ENCODE measurements at places on chromosomes 5 and 9.
A peak's percentile ranks its signal among the peaks of the same experiment; 100 is the strongest.

- no peak for DNase-seq
Measured at GRCh38 chr5:170963521-170963920, 101.7 kb downstream of the RANBP17 start.

GRCh38 chr9:101840694-101841188 is 102.3 kb upstream of the GRIN3A start:
- no peak for DNase-seq

DNA sequence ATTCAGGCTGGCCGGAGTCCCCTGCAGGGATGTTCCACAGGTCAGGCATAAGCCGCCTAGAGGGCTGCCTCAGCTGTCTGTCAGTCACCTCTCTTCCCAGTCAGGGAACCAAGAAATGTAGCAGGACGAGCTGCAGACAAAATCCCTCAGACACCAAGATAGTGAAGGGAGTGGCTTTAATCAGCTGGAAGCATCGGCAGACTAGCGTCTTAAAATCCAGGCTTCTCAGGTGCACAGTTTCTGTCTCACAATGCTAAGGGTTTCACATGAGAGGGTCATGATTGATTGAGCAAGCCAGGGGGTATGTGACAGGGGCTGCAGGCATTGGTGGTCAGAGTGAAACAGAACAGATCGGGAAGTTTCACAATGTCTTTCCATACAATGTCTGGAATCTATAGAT is 247.2 kb downstream of the CDH10 start:
- no peak for DNase-seq

DNA sequence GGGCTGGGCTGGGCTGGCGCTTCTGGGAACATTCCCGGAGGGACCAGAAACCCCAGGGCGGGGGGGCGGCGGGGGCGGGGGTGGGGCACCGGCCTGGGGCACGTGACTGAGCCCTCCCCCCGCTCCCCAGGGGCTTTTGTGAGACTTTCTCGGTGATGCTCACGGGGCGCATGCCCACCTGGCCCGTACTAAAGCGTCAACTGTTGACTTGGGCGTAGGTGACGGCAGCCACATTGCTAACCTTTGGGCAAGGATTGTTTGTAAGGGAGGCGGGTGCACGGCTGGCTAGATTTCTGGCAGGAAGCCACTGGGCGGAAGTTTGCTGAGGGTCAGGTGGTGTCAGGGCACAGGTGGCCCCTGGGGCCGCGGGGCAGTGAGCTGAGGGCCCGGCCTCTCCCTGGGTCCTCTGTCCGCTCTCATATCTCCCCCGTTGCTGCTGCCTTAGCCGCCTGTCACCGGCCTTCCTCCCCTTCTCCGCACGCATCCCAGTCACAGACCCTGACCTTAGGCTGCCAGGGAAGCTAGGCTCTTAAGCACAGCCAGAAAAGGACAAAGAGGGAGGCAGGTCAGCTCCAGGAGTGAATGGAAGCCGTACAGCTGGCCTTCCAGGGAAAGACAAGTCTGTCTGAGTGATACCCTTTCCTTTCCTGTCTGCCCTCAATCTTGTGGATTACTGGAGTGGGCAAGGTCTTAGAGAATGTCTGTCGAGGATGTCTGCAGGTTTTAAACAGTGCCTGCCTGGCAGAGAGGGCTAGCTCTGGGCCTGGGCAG is 812 bp downstream of the CACFD1 start:
- peak; percentile 21 for DNase-seq

DNA sequence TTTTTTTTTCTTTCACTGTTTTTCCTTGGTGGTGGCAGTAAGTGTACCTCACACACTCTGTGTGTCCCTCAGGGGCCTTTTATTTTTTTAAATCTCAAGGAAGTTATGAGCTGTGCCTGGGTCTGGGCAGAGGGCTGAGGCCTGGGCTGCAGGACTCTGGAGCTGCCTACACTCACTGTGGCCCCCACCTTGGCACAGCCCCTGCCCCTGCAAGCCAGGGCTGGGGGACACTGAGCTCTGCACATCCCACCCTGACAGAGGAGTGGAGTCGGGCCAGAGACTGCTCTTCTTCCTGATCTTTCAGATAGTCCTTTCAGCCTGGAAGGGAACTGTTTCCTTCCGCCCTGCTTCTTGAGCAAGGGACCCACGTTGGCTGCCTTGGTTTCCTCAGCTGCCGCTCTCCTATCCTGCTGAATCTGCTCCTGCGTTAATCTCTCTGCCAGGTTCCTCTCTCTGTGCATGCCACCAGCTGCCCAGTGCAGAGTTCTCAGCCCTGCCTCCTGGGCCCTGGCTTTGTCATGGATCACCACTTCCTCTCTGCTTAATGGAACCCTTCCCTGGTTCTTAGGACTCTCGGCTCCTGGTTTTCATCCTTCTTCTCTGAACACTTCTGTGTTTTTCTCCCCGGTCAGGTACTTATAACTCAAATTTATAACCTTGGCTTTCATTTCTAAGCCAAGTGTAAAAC is 502.3 kb downstream of the DIRAS2 start:
- DNase-seq, result no peak

- no peak for DNase-seq
Measured at GRCh38 chr9:16594787-16595186, 275.7 kb downstream of the BNC2 start.

GRCh38 chr5:40381676-40382363 is 297.9 kb upstream of the PTGER4 start:
- DNase-seq, result no peak

DNA sequence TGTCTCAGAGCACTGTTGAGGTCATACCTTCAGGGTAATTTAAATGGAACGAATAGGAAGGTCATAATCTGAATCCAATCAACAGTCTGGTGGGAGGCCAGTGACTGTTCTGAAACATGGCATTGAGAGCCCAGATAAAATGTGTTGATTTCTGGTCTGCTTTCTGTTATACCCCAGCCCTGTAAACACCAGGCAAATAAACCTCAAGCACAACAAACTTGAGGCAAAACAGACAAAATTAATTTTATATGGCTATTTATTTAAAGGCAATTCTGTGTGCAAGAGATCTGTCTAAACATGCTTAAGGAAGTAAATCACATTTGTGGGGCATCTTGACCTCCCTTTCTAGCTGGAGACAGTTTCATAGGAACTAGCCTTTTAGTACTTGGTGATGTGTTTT is 140.9 kb upstream of the SPEF2 start:
- no peak for DNase-seq

DNA sequence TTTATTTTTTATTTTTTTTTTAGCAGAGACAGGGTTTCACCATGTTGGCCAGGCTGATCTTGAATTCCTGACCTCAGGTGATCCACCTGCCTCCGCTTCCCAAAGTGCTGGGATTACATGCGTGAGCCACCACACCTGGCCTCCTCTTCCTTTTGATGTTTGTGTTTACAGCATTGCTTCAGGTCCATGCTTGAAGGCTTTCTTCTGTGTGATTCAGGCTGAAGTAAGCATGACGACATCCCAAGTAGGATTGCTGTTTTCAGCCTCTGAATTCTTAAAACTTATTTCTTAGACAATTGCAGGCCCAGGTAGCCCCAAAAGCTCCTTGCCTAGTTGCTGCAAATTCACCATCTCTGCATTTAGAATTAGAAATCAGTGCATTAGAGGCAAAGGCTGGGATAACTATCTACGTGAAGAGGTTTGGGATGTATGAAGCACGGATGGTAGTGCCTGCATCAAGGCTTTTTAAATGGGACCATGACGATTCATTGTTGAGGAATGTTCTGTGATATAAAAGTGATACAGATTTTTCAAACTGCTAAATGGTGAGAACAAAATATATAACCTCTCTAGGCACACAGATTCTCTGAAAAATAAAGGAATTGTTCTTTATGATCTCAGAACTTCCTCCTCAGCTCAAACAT is 3.0 kb upstream of the ETF1 start:
- DNase-seq, result no peak

- DNase-seq, result no peak
Measured at GRCh38 chr9:108606401-108606800, 249.4 kb downstream of the ACTL7B start.

- DNase-seq, result no peak
Measured at GRCh38 chr5:97918620-97919019, 735.6 kb upstream of the RIOK2 start.

GRCh38 chr9:84947412-84947972 is 278.0 kb downstream of the NTRK2 start:
- DNase-seq, result no peak

DNA sequence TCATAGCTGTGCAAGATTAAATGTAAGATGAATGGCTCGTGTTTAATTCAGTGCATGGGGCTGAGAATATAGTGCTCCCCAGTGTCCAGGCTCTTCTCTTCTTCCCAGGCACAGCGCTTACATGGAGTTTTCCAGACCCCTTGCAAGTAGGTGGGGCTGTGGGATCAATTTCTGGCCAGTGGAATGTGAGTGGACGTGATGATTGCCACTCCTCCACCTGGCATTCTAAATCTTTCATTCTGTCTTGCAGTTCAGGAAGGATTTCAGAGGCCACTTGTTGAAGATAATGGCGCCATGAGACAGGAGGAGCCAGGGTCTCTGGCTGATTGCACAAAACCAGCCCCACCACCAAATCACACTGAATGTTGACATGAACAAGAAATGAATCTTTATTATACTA is 7.2 kb upstream of the PIP5K1B start:
- DNase-seq, result no peak

DNA sequence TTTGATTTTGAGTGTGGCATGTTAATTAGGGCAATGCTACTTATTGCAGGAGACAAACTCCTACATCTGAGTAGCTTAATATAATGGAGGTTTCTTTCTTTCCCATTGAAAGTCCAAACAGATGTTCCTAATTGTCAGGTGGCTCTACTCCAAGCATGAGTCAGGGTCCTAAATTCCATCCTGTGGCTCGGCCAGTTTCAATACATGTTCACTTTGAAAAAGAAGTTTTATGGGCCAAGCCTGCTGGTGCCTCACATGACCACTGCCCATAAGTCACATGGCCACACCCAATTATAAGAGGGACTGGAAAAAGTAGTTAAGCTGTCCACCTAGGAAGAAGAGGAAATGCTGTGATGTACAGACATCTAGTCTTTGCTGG is 170.4 kb downstream of the ARRDC3 start:
- DNase-seq, result no peak

- DNase-seq, result no peak
Measured at GRCh38 chr5:119319401-119319800, 36.4 kb upstream of the TNFAIP8 start.

DNA sequence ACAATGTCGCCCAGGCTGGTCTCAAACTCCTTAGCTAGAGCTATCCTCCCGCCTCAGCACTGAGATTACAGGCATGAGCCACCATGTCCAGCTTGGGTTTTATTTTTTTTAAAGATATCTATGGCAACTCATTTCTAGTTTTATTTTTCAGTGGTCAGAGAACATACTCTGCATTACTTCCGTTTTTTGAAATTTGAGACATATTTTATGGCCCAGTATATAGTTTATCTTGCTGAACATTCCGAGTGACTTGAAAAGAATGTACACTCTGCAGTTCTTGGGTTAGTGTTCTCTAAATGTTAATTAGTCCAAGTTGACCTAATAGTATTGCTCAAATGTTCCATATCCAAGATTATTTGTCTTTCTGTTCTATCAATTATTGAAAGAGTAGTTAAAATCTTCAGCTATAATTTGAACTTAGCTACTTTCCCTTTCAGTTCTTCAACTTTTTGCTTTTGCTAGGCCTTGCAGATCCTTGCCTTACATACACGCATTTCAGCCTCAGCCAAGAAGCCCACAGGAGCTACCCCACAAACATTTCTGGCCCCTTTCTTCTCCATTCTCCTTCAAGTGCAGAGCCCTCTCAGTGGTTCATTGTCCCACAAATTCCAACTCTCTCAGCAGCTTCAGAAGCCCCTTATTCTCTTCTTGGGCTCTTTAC is 22.3 kb upstream of the SNAPC3 start:
- no peak for DNase-seq

DNA sequence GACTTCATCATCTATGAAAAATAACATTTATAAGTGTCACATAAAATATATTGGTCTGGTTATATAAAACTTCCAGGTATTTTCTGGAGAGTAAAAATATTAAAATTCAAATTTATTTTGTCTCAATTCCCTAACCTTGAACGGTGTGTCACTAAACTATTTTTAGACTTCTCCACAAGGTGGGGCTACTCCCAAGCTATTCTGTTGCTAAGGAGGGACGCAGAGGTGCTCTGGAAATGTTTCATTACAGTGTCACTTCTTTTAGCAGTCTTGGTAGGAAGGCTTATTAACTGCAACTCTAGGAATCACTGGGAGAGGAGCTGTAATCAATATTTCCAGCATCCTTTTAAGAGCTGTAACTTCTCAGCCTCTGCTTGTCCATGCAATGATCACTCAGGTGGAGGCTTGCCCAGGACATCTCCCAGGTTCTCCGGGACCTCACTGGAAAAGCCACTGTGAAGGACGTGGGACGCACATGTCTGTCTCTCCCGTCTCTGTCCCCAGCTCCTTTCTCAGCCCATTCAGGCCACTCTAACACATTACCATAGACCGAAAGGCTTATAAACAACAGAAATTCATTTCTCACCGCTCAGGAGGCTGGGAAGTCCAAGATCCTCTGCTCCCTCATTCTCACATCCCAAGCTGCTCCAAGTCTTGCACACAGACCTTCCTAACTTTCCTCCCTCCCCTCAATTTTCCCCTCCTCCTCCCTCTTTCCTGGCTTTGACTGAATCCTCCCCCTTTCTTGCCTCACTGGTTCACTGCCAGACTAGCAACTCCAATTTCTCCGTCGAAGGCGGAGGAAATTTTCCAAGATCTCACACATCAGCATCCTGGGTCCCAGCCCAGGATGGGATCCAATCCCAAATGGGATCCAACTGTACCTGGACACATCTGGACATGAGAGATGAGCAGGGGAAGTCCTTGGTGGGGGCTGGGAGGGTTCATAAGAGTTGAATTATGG is 32.7 kb upstream of the DNAH5 start:
- no peak for DNase-seq

DNA sequence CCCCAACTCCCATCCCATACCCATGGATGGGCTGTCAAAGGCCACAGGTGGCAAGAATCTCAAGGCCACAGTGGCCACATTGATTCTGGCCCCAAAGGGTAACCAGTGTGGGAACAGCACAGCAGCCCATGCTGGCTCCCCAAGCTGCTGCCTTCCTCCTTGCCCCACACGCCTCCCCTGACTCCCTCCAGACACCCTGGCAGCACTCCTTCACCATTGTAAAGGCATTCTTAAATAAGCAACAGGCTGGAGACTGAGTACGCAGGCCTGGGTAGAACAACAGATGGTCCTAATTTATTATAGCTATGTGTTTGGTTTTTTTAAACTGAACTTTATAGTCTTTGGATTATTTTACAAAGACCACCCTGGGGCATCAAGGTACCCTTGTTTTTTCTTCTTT is 158.8 kb downstream of the TSSK1B start:
- no peak for DNase-seq

GRCh38 chr5:122959740-122960445 is 76.6 kb downstream of the PPIC start:
- no peak for DNase-seq

GRCh38 chr5:57749396-57749795 is 266.8 kb upstream of the ACTBL2 start:
- DNase-seq, result no peak

- no peak for DNase-seq
Measured at GRCh38 chr5:125725691-125726090, 697.5 kb upstream of the GRAMD2B start.

GRCh38 chr9:5910413-5911057 is 19.8 kb downstream of the MLANA start:
- no peak for DNase-seq

DNA sequence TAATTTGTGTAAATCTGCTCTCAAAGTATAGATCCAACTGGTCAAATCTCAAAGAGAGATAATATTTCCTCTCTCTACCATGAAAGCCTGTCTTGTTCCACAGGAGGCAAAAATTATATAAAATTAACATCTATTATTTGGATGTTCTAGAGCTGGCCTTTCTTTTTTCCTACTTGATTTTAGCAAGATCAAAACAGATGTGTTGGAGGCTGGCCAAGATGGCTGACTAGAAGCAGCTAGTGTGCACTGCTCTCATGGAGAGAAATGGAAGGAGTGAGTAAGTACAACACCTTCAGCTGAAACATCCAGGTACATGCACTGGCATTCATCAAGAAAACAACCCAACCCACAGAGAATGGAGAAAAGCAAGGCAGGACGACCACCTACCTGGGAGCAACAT is 298.6 kb upstream of the SLC24A2 start:
- DNase-seq, result no peak
